ENCODE measurements at places on chromosomes 11 and 22.

- no peak for DNase-seq
Observed at GRCh38 chr22:50626850-50627641, 906 bp downstream of the ARSA start.

DNA sequence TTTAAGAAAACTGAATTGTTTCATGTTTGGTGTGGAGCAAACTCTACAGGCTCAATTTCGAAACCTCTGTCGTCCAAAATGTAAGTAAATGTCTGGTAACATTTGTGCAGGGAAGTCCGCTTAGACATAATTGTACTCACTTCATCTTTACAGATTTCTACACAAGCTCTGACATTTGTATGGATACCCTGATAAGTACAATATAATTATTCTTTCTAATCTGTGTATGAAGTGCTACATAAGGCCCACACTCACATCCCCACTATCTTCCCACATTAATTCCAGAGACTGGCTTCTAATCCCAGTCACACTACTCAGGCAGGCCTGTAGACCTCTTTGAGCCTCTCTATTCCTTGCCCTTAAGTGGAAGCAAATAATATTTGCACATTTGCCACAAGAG is 129.2 kb upstream of the LMO1 start:
- no peak for DNase-seq

- DNase-seq = no peak
Observed at GRCh38 chr22:48835857-48836672, 991.6 kb downstream of the BRD1 start.

GRCh38 chr11:114148013-114148382 is 88.5 kb downstream of the ZBTB16 start:
- no peak for DNase-seq

- DNase-seq = no peak
Observed at GRCh38 chr11:12287374-12288211, 89.8 kb upstream of the PARVA start.

DNA sequence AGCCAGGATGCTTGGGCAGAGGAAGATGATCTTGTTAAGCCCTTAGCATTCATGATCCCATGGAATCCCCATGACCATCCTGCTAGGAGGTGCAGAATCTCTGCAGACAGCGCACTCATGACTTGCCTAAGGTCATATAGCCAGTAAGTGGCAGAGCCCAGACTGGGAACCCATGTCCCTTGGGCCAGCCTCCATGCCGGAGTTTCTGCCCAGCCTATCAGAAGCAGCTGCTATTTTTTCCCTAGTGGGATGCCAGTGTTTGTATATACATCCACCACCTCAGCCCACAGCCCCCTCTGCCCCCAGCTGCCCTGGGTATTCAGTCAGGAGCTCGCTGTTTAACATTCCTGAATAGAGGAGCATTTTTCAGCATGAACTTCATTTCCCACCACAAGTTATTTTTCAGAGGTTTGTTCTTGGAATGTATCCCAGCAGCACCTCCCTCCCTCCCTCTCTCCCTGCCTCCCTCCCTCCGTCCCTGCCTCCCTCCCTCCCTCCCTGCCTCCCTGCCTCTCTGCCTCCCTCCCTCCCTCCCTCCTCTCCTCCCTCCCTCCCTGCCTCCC is 34.4 kb upstream of the SUSD2 start:
- no peak for DNase-seq

DNA sequence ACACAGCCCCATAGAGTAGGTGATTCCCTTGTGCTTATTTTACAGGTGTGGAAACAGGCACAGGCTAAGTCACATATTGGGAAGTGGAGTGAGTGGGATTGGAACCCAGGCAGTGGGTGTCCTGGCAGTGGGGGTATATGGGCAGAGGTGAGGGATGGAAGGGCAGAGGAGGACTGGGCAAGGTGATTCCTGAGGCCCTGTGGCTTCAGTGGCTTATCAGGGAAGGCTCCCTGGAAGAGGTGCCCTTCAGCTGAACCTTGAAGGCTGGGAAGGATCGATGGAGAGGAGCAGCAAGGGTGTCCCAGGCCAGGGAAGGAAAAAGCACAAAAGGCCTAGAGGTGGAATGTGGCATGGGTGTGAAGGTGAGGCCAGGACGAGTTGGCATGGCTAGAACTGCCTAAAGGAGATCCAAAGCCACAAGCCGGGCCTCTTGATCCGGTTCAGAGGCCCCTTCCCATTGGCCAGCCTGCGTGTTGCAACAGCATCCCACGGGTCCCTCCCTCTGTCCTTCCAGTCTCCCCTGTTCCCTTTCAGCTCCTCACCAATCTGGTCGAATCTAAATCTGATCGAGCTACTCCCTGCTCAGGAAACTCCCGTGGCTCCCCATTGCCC is 41.7 kb downstream of the MCM5 start:
- DNase-seq = no peak
